ENCODE measurements at places on chromosomes 2 and 18.
A peak's percentile ranks its signal among the peaks of the same experiment; 100 is the strongest.

DNA sequence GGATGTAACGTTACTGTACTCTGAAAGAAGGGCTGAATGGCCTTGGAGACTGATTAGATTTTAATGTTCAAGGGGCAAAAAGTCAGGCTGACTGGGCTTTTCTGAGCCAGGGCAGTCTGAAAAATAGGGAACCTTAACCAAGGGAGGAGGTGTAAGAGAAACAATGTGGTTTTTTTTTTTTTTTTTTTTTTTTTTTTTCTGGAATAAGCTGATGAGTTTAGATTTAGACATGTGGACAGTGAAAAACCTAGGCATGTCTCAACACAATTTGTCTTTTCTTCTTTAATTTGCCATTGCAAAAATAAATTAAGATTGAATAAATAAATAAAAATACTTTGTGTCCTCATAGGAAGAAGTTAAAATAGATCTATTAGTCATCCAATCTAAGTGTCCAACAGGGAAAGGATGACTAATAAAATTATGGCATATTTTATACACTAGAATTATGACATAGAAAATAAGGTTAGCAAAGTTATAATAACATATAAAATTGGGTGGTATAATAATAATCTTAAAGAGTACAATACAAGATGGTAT, 237.6 kb upstream of the TRIB2 start:
- DNase-seq: no peak

- DNase-seq: no peak
Observed at GRCh38 chr18:23573626-23574431, 12.5 kb downstream of the NPC1 start.

DNA sequence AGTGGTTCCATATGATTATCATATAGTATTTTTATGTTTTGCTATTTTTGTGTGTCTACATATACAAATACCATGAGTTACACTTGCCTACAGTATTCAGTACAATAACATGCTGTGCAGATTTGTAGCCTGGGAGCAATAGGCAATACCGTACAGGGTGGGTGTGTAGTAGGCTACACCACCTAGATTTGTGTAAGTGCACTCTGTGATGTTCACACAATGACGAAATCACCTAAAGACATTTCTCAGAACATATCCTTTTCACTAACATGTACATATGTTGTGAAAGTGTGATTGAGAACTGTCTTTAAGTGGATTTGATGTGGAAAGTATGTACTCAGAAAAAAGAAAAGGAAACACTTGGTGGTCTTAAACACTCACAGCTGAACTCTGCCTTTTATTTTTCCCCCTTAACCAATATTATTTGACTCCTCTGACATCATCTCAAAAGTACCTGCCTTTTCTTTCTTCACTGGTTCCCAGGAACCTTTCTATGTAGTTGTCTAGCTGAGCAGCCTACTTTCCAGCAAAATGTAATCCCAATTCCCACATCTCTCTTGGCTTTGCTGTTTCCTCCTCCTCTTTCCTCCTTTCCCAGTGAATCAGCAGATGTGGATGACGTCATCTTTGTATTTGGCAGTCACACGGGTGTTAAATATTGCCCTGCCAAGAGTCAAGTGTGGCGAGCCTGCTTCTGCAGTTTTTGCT, 47.7 kb downstream of the OSBPL6 start:
- peak; percentile 64 for DNase-seq

GRCh38 chr2:113920996-113921395, 31.1 kb downstream of the ACTR3 start:
- no peak for DNase-seq

DNA sequence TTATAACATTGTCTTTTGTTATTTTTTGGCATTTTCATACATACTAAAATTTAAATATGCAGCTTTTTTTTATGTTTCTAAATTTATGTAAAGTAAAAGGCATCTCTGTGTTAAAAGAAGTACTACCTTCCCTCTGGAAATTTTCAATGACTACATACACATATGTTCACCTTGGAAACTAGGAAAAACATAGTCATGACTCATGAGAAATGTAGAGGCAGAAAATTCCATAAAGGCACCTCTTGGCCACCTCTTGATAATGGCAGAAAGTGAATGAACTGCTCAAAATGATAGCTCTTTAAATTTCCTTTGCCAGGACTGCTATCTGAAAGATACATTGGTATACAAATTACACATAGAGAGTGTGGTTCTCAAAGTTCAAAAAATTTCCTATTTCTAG, 889.1 kb upstream of the ZEB2 start:
- DNase-seq: no peak

- no peak for DNase-seq
Observed at GRCh38 chr2:156447761-156448160, 11.6 kb downstream of the GPD2 start.

DNA sequence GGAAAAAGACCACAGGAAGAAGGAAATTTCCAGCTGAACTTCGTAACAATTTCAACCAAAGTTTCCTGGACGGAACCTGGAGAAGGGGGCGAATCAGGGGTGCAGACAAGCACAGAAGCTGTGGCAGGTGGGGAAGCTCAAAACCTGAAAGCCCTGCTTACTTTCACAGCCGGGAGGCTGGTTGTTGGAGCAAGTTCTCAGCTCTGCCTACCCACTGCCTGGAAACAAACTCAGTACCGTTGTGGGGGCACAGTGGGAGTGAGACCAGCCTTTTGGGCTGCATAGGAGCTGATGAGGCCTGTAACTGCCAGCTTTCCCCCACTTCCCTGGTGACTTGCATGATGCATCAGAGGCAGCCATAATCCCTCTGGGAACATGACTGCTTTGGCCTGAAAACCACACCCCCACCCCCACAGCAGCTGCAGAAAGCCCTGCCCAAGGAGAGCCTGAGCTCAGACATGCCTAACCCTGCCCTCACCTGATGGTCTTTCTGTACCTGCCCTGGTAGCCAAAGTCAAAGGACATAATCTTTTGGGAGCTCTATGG, 207.0 kb upstream of the VWC2L start:
- DNase-seq: no peak

DNA sequence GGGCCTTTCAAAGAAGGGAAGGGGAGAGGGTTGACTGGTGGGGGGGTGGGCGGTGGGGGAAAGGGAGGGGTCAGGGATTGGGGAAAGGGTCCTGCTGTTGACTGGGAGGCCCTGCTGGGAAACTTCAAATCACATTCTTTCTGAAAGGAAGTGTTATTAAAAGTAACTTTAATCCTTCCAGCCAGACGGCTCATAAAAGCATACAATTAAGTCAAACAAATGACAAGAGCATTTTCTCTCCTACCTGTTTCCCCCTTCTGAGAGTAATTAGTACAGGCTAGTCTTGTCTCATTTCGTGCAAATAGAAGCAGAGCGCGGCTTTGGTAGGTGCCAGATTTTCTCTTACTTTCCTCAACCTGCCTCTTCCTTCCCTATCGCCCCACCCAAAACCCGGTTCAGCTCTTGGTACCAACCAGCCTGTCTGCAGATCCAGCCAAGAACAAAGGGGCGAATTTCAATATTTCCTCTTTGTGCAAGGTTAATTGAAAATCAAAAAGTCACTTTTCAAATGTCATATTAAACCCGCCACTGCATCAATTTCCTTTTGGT, 2112.6 kb upstream of the PIK3C3 start:
- no peak for DNase-seq

DNA sequence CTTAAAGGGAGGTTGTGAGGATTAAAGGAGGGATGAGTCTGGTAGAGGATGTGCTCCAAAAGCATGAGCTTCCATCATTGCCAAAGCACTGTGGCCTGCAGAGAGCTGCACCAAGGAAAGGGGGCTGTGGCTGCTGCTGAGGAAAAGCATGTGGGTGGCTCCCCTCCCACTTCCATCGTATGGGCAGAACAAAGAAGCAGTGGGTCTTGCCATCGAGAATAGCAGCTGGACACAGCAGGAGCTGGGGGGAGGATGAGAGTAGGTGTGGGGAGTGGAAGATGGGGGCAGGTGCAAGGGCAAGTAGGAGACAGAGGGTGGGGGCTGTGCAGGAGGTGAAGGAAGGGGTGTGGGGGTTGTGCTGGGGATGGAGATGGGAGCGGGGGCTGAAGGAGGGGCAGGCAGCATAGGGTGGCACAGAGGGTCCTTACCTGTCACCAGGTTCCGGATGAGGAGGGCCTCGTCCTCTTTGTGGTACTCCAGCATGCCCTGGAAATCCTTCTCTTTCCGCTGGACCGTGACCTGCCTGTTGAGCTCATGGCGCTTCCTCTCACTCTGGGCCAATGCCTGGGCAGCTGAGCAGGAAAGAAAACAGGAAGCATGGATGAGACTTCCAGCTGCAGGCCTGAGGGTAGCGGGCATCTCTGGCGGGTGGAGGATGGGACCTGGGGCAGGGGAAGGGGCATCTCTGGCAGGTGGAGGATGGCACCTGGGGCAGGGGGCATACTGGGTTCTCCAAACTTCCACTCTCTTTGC, 33.6 kb upstream of the ACAA2 start:
- no peak for DNase-seq

- DNase-seq: no peak
Observed at GRCh38 chr2:60262178-60262577, 291.3 kb downstream of the BCL11A start.

GRCh38 chr18:61360404-61361383, 27.5 kb downstream of the CDH20 start:
- no peak for DNase-seq

- no peak for DNase-seq
Observed at GRCh38 chr2:206970589-206971360, 31.5 kb downstream of the CPO start.

- DNase-seq: no peak
Observed at GRCh38 chr2:195498839-195499490, 158.1 kb upstream of the SLC39A10 start.

DNA sequence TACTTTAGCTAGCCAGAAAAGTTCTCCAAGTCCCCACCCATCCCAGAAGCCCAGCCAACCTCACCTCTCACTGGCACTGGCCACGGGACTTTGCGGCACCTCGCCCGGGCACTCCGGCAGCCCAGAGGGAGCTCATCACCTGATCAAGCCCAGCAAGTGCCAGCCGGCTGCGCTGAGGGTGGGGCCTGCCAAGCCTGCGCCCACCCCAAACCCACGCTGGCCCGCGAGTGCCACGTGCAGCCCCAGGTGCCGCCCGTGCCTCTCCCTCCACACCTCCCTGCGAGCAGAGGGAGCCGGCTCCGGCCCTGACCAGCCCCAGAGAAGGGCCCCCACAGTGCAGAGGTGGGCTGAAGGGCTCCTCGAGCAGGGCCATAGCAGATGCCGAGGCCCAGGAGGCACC, 585.0 kb upstream of the HS6ST1 start:
- DNase-seq: no peak

DNA sequence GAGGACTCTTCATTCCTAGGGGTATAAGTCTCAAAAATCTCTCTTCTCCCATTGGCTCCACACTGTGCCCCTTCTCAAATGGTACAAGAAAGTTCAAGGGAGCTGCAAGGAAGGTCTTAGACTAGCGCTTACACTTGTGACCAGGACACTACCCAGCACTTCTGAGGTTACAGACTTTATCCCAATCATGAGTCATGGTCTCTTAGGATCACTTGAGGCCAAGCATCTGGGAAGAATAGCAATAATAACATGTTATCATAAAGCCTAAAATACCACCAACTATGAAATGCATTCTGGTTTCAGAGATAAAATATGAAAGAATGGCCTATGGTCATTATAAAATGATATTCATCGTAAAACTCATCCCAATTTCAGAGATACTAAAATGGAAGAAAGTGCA, 309.9 kb upstream of the PKDCC start:
- DNase-seq: no peak

GRCh38 chr2:15780912-15781574, 159.3 kb upstream of the MYCN start:
- DNase-seq: no peak

DNA sequence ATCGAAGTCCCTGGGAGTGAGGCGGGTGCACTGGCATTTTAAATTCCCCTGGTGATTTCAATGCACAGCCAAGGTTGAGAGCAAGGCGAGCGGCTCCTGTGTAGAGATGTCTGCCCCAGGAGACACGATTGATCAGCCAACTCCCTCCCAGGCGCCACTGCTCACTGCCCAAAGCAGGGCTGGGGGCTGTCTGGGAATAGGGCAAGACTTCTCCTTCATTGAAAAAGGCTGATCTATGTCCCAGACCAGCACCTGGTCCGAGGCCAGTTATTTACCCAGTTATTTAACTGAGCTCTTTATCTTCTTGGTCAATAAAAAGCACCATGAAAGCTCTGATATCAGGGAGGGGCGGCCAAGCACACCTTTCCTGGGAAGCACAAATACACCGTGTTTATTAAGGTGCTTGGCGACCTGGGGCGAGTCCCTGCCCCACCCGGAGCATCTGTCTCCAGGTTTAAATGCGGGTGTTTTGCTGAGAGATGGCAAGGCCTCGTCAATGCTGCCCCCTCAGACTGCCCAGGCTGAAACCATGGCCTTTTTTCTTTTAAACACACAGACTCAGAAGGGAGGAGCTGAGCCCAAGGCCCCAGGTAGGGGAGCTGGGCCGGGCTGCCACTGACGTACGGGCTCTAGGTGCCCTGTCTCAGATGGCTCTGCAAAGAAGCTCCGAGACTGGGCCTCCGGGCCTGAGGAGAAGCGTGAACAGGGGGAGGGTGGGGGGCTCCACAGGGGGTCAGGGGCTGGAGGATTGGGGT, 73.9 kb upstream of the HPCAL1 start:
- DNase-seq: no peak

- DNase-seq: no peak
Observed at GRCh38 chr2:216860426-216861137, 718 bp upstream of the TNP1 start.

DNA sequence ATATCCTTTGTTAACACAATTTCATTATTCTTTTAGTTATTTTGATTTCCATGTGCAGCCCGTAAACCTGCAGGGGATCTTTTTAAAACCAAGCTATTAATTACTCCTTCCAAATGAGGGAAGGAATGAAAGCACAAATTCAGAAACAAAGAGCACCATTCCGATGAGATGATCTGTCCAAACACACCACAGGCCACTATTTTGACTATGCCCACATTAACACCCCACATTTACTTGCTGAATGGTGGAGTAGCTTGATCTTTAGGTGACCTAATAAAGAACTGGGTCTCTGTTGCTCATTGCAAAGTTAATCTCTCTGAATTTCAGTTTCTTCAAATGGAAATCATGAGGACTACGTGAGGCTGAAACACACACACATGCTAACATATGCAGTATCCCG, 218.0 kb downstream of the IRS1 start:
- DNase-seq: no peak

DNA sequence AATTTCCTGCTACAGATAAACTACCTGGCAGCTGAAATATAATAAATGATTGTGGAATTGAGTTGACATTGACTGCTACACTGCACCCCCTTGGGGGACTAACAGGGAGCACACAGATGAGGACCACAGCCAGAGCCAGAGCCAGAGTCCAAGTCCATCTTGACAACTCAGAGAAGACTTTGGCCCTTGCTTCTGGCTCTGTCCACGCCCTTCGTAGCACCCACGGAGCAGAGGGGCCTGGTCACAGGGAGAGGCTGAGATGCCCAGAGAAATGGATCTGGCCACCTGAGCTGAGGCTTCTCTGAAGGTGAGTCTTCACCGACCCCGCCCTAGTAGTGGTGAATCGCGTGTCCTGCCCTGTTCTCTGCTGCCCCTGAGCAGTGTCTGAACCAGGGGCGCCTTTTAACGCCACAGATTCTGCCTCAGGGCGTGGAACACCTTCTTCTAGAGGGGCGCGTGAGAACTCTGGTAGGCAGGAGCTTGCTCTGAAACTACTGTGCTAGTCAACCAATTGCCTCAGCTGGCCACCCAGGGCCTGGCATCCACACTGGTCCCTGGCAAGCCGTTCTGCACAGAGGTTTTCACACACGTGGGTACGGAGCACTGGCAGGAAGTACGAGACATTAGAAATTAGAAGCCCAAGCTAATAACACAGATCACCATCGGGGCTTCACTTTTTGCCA, 35.7 kb upstream of the MAT2A start:
- DNase-seq: no peak

GRCh38 chr2:232982926-232983668, 30.0 kb downstream of the NGEF start:
- no peak for DNase-seq

GRCh38 chr2:122481244-122481622, 725.8 kb downstream of the TSN start:
- no peak for DNase-seq

Measured in substantia nigra (tissue), 51 donors.